GM12878 (cell line): ENCODE measurements at places on chromosomes 12 and 14.
A peak's percentile ranks its signal among the peaks of the same experiment; 100 is the strongest.

- H3K4me1 ChIP-seq, result peaks cover 13% of the 10 kb centered on the region
- peak overlapping the region; percentile 91 for H3K4me3 ChIP-seq
- no peaks in the 10 kb centered on the region for H3K36me3 ChIP-seq
- H3K27ac ChIP-seq, result peak overlapping the region; percentile 99
- no peaks in the 10 kb centered on the region for H3K27me3 ChIP-seq
- DNase-seq, result no peak
Observed at GRCh38 chr14:39431416-39432178, 636 bp downstream of the FBXO33 start.

DNA sequence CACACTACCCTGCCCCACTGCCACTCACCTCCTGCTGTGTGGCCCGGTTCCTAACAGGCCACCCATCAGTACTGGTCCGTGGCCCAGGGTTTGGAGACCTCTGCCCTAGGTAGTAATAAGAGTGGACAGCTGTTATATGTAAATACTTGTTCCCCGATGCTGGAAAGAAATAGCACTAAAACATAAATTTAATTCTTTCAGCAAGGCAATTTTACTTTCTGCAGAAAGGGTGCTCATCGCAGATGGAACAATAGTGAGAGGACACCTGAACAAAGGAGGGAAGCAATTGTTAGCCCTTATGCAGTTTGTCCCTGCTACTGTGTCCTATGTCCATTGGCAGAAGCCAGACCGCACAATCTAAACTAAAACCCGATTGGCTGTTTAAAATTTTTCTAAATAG, 5.9 kb upstream of the CYP46A1 start:
- DNase-seq, result no peak
- peaks cover 3% of the 10 kb centered on the region for H3K4me1 ChIP-seq
- H3K36me3 ChIP-seq, result no peaks in the 10 kb centered on the region
- H3K4me3 ChIP-seq, result no peak overlapping the region

- no peaks in the 10 kb centered on the region for H3K4me1 ChIP-seq
- no peaks in the 10 kb centered on the region for H3K36me3 ChIP-seq
- no peak overlapping the region for H3K27ac ChIP-seq
- DNase-seq, result no peak
Observed at GRCh38 chr12:128549601-128550218, 274.0 kb downstream of the SLC15A4 start.

- H3K27ac ChIP-seq, result no peak overlapping the region
- no peaks in the 10 kb centered on the region for H3K36me3 ChIP-seq
- H3K4me1 ChIP-seq, result no peaks in the 10 kb centered on the region
- no peaks in the 10 kb centered on the region for H3K27me3 ChIP-seq
- DNase-seq, result no peak
Observed at GRCh38 chr12:109418848-109419480, 58.1 kb downstream of the KCTD10 start.

GRCh38 chr12:54661048-54661447, 12.9 kb upstream of the DCD start:
- no peak for DNase-seq
- H3K4me1 ChIP-seq, result peaks cover 6% of the 10 kb centered on the region; the same call in 1 of the 2 replicates
- peaks cover 2% of the 10 kb centered on the region; the same call in 1 of the 2 replicates for H3K27me3 ChIP-seq
- no peak overlapping the region for H3K4me3 ChIP-seq
- no peak overlapping the region for H3K27ac ChIP-seq

DNA sequence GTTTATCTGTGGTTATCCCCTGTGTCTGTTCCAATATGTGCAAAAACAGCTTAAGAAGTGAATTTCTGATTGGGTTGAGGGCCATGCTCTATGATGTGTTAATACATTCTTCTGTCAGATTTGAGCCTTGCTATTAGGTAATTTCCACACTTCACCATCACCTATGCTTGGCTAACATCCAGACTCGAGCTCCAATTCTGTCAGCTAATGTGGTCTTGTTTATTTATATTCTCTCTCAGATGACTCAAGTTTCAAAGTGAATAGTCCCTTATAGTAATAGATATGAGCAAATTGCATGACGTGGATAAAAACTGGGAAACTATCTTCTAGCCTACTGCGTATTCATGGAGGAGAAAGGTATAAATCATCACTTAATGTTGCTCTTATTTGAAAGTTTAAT, 451.3 kb downstream of the SNAPC1 start:
- DNase-seq, result no peak
- no peak overlapping the region for H3K27ac ChIP-seq
- no peak overlapping the region for H3K4me3 ChIP-seq
- no peaks in the 10 kb centered on the region for H3K36me3 ChIP-seq
- H3K4me1 ChIP-seq, result no peaks in the 10 kb centered on the region
- no peaks in the 10 kb centered on the region for H3K27me3 ChIP-seq

- peak; percentile 31 for DNase-seq
- H3K4me3 ChIP-seq, result no peak overlapping the region
- peaks cover 8% of the 10 kb centered on the region; the same call in 1 of the 2 replicates for H3K4me1 ChIP-seq
- no peak overlapping the region for H3K27ac ChIP-seq
- no peaks in the 10 kb centered on the region for H3K36me3 ChIP-seq
Observed at GRCh38 chr14:90905531-90905930, 89.3 kb upstream of the TTC7B start.

GRCh38 chr12:88553941-88554658, 26.2 kb downstream of the KITLG start:
- no peak for DNase-seq
- H3K4me1 ChIP-seq, result no peaks in the 10 kb centered on the region
- H3K27ac ChIP-seq, result no peak overlapping the region
- no peaks in the 10 kb centered on the region for H3K27me3 ChIP-seq
- no peak overlapping the region for H3K4me3 ChIP-seq

DNA sequence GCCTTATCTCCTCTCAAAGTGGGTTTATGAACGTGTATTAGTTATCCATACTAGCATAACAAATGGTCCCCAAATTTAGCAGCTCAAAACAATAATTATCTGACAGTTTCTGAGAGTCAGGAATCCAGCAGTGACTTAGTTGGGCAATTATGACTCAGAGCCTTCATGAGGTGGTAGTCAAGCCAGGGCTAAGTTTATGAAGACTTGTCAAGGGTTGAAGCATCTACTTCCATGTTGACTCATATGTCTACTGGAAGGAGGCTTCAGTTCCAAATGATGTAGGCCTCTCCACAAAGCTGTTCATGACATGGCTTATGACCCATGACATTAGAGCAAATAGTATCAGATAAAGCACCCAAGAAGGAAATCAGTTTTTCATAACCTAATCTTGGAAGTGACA, 73.2 kb downstream of the IPO8 start:
- H3K4me1 ChIP-seq, result no peaks in the 10 kb centered on the region
- peak; percentile 9 for DNase-seq
- H3K4me3 ChIP-seq, result no peak overlapping the region

DNA sequence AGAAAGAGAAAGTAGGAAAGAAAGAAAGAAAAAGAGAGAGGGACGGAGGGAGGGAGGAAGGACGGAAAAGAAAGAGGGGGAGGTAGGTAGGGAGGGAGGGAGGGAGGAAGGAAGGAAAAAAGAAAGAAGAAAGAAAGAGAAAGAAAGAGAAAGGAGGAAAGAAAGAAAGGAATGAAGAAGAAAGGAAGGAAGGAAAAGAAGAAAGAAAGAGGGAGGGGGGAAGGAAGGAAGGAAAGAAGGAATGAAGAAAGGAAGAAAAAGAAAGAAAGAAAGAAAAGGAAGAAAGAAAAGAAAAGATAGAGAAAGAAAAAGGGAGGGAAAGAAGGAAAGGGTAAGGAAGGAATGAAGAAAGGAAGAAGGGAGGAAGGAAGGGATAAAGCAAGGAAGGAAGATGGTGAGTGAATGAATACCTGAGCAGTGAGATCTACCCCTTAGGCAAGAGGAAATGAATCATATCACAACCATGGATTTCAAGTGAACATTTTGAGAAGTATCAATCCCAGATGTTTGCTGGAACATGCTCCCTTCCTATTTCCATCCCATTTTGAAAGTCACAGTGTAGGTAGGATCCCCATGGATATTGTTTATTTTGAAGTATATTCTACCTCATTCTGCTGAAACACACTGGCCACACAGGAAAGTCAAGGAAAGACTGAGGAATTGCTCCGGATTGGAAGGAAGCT, 639.4 kb upstream of the TBX3 start:
- H3K27me3 ChIP-seq, result no peaks in the 10 kb centered on the region
- no peak overlapping the region for H3K4me3 ChIP-seq
- H3K4me1 ChIP-seq, result peaks cover 11% of the 10 kb centered on the region
- H3K36me3 ChIP-seq, result no peaks in the 10 kb centered on the region
- no peak for DNase-seq

- H3K27ac ChIP-seq, result no peak overlapping the region
- H3K4me3 ChIP-seq, result no peak overlapping the region
- no peak for DNase-seq
- no peaks in the 10 kb centered on the region for H3K27me3 ChIP-seq
- no peaks in the 10 kb centered on the region for H3K4me1 ChIP-seq
- no peaks in the 10 kb centered on the region for H3K36me3 ChIP-seq
Observed at GRCh38 chr12:102204025-102204424, 6.4 kb upstream of the PMCH start.

DNA sequence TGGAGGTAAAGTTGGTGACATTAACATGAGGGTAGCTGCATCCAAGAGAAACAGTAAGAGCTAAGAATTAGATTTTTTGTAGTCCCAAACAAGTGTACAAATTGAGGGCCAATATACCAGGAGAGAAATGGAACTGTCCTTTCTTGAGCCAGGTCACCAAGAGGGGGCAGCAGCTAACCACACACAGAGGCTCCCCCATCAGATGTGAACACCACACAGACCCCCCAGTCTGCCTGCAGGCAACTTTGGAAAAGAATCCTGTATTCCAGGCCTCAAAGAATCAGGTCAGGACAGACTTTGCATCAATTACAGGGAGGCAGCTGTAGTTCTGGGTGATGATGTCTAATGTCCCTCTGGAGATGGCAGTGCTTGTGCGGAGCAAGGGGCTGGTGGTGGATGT, 77.9 kb downstream of the SPTB start:
- H3K27me3 ChIP-seq, result peaks cover 5% of the 10 kb centered on the region
- no peak for DNase-seq
- no peak overlapping the region for H3K27ac ChIP-seq

DNA sequence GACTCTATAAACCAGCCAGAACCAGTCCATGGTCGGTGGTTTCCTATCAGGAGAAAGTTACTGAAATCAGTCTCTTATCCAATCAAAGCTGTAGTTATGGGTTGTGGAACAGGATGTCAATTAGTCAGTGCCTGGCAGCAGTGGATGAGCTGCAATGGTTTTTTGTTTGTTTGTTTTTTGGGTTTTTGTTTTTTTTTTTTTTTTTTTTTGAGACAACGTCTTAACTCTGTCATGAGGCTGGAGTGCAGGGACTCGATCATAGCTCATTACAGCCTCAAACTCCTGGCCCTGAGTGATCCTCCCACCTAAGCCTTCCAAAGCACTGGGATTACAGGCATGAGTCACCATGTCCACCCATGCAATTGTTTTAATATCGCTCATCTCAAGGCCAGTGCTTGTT, 113.3 kb upstream of the CAND1 start:
- no peaks in the 10 kb centered on the region for H3K36me3 ChIP-seq
- no peak overlapping the region for H3K27ac ChIP-seq
- no peak for DNase-seq
- H3K4me1 ChIP-seq, result no peaks in the 10 kb centered on the region

GRCh38 chr14:35394326-35395013, 10.1 kb downstream of the NFKBIA start:
- no peaks in the 10 kb centered on the region for H3K27me3 ChIP-seq
- H3K27ac ChIP-seq, result no peak overlapping the region
- no peaks in the 10 kb centered on the region; the same call in 1 of the 2 replicates for H3K4me1 ChIP-seq
- H3K36me3 ChIP-seq, result no peaks in the 10 kb centered on the region
